ENCODE measurements at places on chromosomes 6 and 20.

GRCh38 chr6:143335865-143336264 lies 114.6 kb downstream of the ADAT2 start:
- DNase-seq, result no peak

DNA sequence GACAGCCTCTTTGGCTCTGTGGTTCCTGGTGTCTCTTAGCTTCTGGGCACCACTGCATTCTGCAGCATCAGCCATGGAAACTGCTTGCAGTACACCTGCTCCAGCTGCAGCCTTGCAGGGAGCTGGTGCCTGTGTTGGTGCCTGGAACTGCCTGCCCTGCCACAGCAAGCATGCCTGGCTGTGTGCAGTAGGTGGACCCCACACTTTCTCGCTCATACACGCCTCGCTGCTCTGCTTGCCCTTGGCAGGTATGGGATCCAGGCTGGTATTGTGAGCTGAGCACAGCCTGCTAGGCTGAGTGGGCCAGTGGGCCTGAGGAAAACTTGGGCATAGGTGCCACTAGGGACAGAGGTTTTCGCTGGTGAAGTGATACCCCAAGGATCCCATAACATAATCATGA lies 22.8 kb downstream of the OR2J3 start:
- DNase-seq, result no peak

- no peak for DNase-seq
Measured at GRCh38 chr6:124002377-124003081, 198.9 kb downstream of the NKAIN2 start.

- no peak for DNase-seq
Measured at GRCh38 chr6:105192707-105193465, 13.1 kb upstream of the POPDC3 start.

GRCh38 chr6:53889365-53889764 lies 94.6 kb downstream of the LRRC1 start:
- no peak for DNase-seq

DNA sequence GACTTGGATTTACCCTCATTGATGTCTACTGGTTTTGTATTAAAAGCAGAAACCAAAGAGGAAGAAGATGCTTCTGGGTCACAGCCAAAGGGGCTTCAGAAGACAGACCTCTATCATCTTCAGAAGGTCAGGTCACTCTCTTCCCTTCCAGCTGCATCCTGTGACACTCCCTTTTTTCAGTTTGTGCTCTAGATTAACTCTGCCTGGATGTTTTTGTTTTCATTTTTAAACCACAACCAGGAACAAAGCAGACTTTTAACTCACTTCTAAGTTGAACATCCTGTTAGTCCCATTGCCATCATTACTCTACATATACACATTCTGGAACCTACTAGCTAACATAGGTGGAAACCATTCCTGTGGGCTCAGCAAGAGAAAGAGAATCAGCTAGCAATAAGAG lies 45.2 kb downstream of the AKIRIN2 start:
- no peak for DNase-seq

- no peak for DNase-seq
Measured at GRCh38 chr6:96990462-96990861, 65.9 kb downstream of the KLHL32 start.

GRCh38 chr6:158357570-158358216 lies 45.4 kb downstream of the TULP4 start:
- no peak for DNase-seq

GRCh38 chr6:107630348-107630977 lies 140.5 kb downstream of the SOBP start:
- DNase-seq, result no peak

DNA sequence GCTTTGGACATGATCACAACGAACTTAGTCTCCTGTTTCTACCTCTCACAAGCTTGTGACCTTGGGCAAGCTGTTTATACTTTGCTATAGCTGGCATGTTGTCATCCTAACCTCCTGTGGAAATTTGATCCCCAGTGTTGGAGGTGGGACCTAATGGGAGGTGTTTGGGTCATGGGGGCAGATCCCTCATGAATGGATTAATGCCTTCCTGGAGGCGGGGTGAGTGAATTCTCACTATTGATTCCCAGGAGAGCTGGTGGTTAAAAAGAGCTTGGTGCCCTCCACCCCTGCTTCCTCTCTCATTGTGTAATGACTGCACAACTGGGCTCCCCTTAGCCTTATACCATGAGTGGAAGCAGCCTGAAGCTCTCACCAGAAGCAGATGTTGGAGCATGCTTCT lies 228.9 kb downstream of the HIVEP2 start:
- no peak for DNase-seq

GRCh38 chr6:26272171-26272637 lies 92.8 kb upstream of the BTN3A2 start:
- no peak for DNase-seq

DNA sequence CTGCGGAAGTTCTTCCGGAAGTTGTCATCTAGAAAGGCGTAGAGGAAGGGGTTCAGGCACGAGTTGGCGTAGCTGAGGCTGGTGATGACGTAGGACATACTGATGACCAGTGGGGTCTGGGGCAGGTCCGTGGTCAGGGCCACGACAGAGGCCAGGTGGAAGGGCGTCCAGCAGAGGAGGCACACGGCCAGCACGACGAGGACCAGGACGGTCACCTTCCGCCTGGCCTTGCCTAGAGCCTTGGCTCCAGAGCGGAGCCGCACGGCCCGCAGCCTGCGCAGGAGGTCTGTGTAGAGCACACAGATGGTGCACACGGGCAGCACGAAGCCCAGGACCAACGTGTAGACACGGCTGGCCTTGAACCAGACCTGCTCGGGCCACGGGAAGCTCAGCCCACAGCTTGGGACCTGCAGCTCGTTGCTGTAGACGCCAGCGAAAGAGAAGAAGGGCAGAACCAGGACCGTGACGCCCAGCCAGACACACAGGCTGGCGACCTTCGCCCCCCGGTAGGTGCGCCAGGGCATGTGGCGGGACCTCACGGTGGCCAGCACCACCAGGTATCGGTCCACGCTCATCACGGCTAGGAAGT lies 1.4 kb downstream of the NPBWR2 start:
- no peak for DNase-seq

DNA sequence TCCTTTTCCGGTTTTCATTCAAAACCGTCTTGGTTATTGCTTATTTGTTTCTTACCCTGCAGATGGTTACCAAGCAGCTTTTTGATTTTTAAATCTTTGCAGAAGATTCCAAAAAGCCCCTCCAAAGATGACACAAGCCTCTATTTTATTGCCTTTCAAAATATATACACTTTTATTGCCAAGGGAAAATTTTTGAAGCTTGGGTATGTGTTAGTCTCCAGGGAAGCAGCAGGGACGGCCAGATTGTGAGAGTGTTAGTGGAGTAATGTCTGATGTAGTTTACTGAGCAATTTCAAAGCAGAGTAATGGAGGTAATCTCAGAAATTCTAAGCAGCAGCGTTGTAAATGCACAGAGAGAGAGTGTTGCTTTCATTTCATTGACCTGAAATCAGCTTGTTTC lies 193.8 kb downstream of the FARS2 start:
- DNase-seq, result no peak

GRCh38 chr6:18326980-18327379 lies 60.2 kb upstream of the RNF144B start:
- no peak for DNase-seq

- DNase-seq, result no peak
Measured at GRCh38 chr6:170463101-170463721, 89.9 kb downstream of the PSMB1 start.

DNA sequence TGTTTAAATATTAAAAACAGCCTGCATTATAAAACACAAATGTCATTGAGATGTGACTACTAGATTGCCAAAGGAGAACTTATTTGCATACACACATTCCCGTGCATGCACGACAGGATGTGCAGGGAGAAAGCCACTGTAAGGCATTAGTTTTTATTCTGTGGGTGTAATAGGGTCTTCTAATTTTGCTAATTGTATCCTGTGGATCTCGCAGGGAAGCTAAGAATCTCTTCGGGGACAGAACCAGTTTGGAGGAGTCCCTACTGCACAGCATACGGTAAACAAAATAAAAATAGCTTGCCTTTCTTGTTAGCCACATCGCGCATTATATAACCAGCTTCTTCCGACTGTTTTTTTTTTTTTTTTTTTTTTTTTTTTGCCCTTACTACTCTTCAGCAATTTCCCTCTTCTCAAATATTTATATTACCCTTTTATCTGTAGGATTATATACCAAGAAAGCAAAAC lies 2.0 kb downstream of the ATXN1 start:
- no peak for DNase-seq

DNA sequence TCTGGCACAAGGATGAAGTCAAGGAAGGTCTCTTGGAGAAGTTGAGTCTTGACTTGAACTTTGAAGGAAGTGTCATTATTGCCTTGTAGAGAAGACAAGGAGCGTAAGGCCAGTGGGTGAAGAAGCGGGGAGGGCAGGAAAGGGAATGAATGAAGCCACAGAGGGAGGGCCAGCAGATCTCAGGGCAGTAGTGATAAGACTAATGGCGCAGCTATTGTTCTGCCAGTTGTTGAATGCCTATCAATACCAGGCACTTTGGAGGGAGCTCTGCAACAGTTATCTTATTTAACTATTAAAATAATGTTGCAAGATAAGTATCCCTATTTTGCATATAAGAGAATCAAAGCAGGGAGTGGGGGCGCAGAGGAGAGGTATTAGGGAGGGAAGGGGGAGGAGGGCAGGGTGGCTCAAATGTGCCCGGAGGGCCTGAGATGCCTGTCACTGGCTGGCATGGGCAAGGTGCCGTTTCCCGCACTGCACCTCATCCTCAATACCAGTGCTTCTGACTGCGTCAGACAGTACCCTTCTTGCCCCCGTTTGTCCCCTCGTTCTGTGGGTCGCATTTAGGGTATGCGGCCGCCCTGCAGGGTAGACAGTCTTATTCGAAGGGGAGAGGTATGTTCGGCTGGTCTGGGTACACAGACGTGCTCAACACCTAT lies 109.8 kb downstream of the ZDHHC14 start:
- no peak for DNase-seq

DNA sequence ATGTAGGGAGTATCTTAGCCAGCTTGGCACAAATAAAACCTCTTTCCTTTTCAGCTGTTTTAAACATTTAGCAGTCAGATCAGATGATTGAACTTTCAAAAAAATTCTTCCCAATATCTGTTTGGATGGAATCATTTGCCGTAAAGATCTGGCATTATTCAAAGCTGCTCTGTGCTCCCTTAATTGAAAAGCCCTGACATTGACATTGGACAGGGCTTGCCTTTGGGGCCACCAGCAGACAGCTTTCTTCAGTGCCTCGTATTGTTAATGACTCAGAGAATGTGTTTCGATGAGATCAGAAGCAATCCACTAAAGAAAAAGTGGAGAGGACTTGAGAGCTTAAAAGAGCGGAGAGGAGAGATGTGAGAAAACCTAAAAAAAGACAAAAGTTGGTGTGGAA lies 343.5 kb downstream of the NRN1 start:
- no peak for DNase-seq

DNA sequence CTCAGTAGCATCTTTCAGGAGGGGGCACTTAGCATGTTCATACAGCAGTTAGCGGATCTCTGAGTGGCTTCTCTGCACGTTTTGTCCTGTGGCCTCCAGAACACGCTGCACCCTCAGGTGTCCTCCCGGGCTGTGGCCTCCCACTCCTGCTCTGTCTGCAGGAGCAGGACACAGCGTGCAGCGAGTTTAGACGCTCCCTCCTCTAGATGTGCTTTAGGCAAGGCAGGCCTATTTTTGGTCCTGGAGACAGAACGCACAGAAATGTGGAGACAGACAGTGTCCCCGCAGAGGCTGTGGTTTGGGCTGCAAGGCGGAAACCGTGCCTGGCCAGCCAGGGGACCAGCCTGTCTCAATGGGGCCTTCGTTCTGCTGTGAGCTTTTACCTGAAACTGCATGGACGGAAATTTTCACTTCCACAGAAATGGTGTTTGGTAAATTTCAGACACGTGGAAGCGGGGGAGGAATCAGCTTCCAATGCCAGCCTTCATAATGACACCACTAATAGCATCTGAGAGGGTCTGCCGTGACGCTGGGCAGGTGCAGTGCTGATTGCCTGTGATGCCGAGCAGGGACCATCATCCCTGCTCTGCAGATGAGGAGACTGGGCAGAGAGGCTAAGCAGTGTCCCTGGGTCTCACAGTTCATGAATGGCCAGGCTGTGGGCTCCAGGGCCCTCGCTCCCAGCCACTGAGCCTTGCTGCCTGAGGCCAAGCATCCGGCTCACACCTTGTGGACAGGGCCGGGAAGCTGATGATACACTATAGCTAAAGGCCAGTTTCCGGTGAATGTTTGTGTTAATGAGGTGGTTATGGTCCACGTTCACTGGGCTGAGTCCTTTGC lies 120.9 kb downstream of the SYCP2 start:
- DNase-seq, result no peak

- DNase-seq, result no peak
Measured at GRCh38 chr6:157600807-157601206, 219.8 kb downstream of the ZDHHC14 start.

DNA sequence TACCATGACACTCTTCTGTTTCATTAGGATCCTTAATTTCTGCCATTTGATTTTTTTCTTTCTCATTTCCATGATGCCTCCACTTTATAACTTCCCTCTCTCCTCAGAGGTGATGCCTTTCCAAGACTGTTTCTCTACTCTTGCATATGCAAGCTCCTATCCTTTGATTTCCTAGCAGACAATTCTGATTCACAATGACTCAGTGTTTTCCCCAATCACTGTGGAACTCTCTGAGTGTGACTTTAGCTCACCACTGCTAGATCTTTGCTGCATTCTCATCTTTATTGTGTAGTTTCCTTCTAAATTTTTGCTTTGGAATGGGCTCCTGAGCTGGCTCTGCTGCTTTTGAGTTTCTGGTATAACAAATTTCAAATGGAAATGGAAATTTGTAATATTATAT lies 184.9 kb downstream of the TINAG start:
- no peak for DNase-seq

DNA sequence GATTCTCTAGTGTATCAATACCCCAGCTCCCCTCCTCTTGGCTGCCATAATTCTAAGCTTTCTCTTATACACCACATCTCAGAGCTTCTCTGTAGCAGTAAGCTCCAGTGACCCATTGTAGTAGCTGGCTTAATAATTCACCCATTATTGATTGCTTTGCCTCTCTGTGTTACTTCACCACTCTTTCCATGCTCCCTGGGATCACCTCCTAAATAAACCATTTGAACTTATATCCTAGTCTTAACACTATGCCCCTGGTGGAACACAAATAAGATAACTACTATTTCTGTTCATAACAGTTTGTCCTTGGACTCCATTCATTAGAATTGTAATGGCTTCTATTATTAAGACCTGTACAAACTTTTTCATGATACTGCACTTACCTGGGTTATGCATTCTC lies 758.9 kb downstream of the KIF16B start:
- DNase-seq, result no peak

Data from NCI-H187 treated with DMSO at 0.1 percent for 48 hours (cell line).